ENCODE measurements at places on chromosomes 12 and 14.

DNA sequence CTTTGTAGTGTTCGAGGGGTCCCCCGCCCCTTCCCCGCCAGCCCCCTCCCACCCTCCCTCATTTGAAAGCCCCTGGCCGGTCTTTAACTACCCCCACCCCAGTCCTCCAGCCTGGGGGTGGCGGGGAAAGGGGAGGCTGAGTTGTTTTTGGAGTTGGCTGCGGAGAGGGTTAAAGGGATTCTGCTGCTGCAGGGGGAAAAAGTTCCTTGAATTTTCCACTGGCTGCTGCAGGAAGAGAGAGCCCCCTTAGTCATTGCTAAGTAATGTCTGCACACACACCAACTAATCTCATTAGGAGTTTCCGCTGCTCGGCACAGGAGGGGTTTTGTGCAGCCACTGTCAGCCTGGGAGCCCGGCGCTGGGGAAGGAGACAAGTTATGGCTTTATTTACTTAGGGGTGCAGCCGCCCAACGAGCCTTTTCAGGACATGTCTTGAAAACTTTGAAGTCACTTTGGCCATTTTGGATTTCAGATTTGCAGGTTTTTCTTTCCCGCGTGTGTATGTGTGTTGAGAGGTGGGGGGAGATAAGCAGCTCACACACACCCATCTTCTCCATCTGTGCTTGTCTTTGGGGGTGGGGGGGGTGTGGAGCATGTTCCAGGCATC, 1.8 kb downstream of the ELK3 start:
- DNase-seq, result no peak

DNA sequence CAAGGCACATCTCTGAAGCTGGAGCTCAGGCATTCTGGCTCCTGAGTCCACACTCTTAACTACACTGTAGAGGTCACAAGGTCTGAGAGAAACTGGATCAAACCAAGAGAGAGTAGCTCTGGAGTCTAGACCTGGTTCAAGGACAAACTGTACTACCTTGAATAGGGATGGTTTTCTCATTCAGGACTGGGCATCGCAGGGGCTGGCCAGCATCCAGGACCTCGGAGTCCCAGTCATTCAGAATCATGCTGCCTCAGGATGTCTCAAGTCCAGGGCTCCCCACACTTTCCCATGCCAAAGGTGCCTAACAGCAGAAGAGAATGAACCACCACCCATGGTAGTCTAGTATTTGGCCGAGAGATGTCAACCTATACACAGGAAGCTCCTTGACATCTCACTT, 13.1 kb upstream of the PLEKHD1 start:
- no peak for DNase-seq

GRCh38 chr12:26728205-26729050, 104.6 kb downstream of the ITPR2 start:
- no peak for DNase-seq

GRCh38 chr12:53454707-53455106, 2.8 kb downstream of the PCBP2 start:
- no peak for DNase-seq

DNA sequence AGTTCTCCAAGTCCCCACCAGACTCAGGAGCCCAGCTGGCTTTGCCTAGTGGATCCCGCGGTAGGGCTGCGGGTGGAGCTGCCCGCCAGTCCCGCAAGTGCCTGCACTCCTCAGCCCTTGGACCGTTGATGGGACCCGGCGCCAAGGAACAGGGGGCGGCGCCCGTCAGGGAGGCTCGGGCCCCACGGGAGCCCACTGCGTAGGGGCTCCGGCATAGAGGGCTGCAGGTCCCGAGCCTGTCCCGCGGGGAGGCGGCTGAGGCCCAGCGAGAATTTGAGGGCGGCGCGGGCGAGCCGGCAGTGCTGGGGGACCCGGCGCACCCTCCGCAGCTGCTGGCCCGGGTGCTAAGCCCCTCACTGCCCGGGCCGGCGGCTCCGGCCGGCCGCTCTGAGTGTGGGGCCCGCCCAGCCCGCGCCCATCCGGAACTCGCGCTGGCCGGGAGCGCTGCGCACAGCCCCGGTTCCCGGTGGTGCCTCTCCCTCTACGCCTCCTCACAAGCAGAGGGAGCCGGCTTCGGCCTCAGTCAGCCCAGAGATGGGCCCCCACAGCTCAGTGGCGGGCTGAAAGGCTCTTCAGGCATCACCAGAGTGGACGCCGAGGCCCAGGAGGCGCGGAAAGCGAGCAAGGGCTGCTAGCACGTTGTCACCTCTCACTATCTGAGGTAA, 452.4 kb upstream of the LRFN5 start:
- no peak for DNase-seq

DNA sequence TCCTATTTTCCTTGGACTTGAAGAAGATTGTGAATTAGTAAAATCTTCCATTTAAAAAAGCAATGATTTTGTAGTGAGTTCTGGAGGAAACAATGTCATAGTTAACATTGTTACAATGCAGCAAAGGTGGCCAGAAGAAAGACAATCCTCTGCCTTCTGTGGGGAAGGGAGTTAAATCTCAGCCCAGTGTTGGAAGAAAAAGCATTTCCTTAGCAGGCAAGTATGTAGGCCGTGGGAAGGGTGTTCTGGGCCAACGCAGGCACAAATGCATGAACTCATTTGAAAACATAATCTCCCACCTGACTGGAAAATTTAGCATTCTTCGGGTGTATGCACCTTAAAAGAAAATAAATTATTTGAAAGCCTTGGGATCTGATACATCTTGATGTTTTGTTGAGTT, 258.6 kb downstream of the ADAMTS20 start:
- DNase-seq, result no peak

DNA sequence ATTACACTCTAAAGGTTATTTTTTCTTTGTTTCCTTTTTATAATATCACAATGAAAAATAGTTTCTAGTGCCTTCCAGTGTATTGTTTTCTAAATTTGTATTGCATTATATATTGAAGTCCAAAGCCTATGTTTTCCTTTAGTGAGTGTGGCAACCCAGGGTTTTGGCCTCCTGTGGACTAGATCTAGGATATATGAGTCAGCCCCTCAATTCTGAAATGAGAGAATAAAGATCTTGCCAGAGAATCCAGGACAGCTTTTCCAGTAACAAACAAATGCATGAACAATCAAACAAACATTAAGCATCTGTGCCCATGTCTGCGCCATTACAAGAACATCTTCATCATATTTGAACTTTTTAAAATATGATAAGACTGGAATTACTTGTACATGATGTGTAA, 70.7 kb upstream of the SSTR1 start:
- no peak for DNase-seq

All from stimulated activated CD8-positive, alpha-beta memory T cell treated with anti-CD3 and anti-CD28 coated beads, Interleukin-4, amount 100 ng/mL, for 1 hour (primary cell).